ENCODE measurements at places on chromosomes 12 and 14.
A peak's percentile ranks its signal among the peaks of the same experiment; 100 is the strongest.

DNA sequence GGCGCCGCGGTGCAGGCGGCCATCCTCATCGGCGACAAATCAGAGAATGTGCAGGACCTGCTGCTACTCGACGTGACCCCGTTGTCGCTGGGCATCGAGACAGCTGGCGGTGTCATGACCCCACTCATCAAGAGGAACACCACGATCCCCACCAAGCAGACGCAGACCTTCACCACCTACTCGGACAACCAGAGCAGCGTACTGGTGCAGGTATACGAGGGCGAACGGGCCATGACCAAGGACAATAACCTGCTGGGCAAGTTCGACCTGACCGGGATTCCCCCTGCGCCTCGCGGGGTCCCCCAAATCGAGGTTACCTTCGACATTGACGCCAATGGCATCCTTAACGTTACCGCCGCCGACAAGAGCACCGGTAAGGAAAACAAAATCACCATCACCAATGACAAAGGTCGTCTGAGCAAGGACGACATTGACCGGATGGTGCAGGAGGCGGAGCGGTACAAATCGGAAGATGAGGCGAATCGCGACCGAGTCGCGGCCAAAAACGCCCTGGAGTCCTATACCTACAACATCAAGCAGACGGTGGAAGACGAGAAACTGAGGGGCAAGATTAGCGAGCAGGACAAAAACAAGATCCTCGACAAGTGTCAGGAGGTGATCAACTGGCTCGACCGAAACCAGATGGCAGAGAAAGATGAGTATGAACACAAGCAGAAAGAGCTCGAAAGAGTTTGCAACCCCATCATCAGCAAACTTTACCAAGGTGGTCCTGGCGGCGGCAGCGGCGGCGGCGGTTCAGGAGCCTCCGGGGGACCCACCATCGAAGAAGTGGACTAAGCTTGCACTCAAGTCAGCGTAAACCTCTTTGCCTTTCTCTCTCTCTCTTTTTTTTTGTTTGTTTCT lies 1.7 kb downstream of the HSPA2 start:
- DNase-seq: no peak

DNA sequence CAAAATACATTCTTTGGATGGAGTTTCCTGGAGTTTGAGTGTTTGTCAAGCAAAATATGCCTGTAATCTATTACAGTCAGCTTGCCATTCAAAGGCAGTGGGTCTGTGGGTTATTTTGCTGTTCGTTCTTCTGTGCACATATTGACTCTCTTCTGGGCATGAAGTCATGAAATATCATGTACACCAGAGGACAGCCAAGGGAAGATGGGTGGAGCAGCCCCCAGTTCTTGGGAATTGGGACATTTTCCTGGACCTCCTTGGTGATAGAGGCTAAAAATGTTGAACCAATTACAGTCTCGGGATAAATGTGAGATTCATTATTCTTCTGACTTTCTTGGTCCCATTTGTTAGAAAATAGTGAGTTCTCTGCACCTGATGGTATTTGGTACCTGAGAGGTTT lies 89.1 kb downstream of the FOXN4 start:
- DNase-seq: no peak

DNA sequence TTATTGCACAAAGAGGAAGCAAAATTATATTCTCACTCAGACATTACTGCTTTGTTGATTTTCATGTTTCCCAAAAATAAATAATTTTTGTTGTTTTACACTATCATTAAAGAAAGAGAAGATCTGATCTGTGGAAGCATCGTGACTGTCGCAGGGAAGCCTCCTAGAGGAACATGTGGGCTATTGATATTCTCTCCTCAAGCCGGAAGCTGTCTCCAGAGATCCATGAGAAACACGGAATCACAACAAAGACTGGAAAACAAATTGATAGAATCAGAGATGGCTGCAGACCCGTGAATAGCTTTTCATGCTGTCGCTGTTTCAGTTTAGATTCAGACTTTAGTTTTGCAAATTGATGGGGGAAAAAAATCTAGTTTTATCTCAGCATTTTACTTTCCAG lies 235.2 kb upstream of the TMPO start:
- DNase-seq: no peak

DNA sequence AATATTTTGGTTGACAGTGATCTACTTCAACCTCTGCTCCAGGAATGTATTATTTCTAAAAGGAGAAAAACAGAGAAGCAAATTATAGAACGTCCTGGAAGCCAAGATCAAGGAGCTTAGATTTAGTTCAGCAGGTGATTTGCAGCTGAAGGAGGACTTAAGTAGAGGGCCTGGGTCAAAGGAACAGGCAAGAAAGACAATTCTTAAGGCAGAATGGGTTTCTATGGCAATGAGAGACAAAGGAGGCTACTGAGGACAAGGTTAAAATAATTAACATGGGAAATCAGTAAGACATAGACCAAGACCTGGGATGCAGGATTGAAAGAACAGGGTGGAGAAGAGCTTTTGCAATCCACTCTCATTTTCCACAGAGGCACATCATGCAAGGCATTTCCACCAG lies 2.4 kb upstream of the SNW1 start:
- DNase-seq: no peak

- DNase-seq: no peak
Measured at GRCh38 chr12:49924628-49925246, 21.0 kb upstream of the FAIM2 start.

GRCh38 chr12:9701380-9702154 lies 31.3 kb downstream of the CLECL1 start:
- no peak for DNase-seq

GRCh38 chr12:21526721-21527345 lies 737 bp downstream of the SPX start:
- no peak for DNase-seq

DNA sequence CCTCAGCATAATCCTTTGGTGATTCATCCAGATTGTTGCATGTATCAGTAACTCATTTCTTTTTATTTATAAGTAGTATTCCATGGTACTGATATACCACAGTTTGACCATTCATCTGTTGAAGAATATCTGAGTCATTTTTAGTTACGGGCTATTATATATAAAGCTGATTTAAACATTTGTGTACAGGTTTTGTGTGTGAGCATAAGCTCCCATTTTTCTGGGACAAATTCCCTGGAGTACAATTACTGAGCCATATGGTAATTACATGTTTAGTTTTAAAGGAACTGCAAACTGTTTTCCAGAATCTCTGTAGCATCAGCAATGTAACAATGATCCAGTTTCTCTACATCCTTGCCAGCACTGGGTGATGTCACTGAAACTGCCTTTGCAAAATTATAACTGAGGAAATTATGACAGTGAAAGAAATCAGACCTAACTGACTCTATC lies 236.2 kb upstream of the KRR1 start:
- peak; percentile 38 for DNase-seq

- DNase-seq: no peak
Measured at GRCh38 chr12:2414810-2415567, 362.2 kb downstream of the CACNA1C start.

GRCh38 chr14:99467336-99468078 lies 13.2 kb downstream of the SETD3 start:
- DNase-seq: no peak

- no peak for DNase-seq
Measured at GRCh38 chr12:46267825-46268582, 839 bp downstream of the SLC38A1 start.

GRCh38 chr12:450438-450837 lies 9.3 kb upstream of the B4GALNT3 start:
- no peak for DNase-seq

GRCh38 chr12:100919116-100919515 lies 124.5 kb downstream of the ANO4 start:
- DNase-seq: no peak

- DNase-seq: peak; percentile 48
Measured at GRCh38 chr14:103880348-103881267, 33.2 kb upstream of the PPP1R13B start.

GRCh38 chr14:96501217-96501739 lies 904 bp upstream of the PAPOLA start:
- DNase-seq: no peak

DNA sequence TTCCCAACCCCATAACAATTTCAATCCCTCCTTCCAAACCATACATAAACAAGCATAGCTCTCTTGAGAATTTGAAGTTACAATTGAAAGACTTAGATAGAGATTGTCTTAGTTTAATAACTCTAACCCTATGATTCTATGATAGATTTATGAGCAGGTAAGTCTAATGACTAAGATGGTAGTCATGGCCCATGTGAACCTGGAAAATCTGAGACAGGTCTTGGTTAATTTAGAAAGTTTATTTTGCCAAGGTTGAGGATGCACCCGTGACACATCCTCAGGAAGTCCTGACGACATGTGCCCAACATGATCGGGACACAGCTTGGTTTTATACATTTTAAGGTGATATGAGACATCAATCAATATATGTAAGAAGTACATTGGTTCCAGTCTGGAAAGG lies 248.8 kb downstream of the KCNH5 start:
- DNase-seq: no peak

DNA sequence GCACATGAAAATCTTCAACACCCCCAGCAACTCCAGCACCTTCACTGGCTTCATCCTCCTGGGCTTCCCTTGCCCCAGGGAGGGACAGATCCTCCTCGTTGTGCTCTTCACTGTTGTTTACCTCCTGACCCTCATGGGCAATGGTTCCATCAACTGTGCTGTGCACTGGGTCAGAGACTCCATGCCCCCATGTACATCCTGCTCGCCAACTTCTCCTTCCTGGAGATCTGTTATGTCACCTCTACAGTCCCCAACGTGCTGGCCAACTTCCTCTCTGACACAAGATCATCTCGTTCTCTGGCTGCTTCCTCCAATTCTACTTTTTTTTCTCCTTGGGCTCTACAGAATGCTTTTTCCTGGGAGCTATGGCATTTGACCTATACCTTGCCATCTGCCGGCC lies 11.5 kb upstream of the OR11G2 start:
- no peak for DNase-seq

GRCh38 chr12:104049278-104049902 lies 597 bp downstream of the GLT8D2 start:
- DNase-seq: no peak

- DNase-seq: no peak
Measured at GRCh38 chr12:126768517-126768916, 1498.5 kb upstream of the TMEM132C start.

DNA sequence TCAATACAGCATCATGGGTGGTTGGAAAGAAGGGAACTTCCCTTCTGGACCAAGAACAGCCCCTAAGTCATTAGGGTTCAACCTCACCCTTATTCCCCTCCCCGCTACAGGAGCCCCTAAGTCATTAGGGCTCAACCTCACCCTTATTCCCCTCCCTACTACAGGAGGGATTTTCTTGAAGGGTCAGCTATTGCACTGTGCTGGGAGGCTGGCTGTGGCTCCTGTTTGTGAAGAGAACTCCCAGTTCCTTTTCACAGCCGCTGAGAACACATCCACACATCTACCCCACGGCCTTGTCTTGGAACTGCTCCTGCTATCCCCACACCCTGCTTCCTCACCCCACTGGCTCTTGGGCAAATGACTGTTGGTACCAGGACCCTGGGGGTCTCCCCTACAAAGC lies 44.9 kb downstream of the ERH start:
- DNase-seq: no peak

DNA sequence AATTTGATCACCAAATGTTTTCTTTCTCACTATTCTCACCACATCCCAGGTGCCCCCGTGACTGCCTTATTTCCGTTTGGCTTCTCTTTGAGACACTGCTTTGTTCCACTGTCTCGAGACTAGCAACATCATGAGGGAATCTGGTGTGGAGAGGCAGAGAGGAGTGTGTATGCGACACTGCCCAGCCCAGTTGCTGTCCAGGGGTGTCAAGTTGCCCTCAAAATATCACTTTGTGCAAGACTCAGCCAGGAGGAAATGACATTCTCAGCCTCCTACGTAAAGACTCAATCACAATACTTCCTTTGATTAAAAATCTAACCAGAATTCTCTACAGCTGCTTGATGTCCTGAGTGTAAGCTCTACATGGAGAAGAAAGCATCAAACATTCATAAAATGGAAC lies 48.2 kb upstream of the EEA1 start:
- no peak for DNase-seq

DNA sequence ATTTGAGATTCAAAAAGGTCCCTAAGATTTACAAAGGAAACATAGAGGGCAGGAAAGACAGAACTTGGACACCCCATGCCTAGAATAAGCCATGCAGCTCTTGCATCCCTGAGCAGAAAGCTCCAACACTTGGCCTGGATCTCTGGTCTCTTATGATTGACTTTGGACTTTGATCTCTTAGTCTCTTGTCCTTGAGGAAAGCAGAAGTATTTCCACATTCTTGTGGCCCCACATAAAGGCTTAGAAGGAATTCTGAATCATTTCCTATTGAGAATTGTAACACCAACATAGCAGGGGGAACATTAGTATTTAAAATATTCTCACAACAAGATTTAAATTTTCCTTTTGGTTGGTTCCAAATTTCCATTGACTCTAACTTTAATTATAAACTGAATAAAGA lies 283.7 kb upstream of the PRKD1 start:
- DNase-seq: no peak

- no peak for DNase-seq
Measured at GRCh38 chr14:103393070-103393469, 7.9 kb downstream of the MARK3 start.

- no peak for DNase-seq
Measured at GRCh38 chr12:122026706-122027333, 5.1 kb downstream of the BCL7A start.

DNA sequence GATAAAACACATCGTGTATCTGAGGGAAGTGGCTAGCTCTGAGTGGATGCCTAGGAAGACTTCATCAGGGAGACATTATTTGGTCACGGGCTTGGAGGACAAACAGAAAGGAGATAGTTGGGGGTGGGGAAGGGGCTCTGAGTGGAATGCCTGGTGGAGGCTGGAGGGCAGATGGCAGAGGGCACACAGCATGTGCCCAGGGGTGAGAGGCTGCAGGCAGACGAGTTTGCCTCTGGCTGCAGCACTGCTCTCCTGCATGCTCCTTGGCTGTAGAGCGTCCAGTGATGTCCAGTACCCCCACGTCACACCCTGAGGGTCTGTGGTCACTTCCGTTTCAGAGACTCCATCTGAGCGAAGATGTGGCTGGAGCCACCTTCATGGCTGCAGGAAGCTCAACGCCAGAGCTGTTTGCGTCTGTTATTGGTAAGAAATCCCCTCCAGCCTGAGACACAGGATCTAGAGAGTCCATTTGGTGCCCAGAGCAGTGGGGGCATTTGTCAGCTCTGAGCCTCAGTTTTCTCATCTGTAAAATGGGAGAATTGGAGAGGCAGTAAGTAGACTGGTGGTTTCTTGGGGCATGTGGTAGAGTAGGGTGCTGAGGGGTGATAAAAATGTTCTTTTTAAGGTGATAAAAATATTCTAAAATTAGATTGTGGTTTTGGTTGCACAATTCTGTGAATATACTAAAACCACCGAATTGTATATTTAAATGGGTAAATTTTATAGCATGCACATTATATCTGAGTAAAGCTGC lies 71.7 kb upstream of the RIN3 start:
- DNase-seq: no peak

GRCh38 chr12:91052026-91052425 lies 5.8 kb downstream of the KERA start:
- DNase-seq: no peak

GRCh38 chr12:59763835-59764234 lies 168.0 kb downstream of the SLC16A7 start:
- no peak for DNase-seq
